ENCODE measurements at places on chromosomes 7 and 10.

- DNase-seq, result no peak
Observed at GRCh38 chr7:24025094-24025493, 258.9 kb upstream of the NPY start.

DNA sequence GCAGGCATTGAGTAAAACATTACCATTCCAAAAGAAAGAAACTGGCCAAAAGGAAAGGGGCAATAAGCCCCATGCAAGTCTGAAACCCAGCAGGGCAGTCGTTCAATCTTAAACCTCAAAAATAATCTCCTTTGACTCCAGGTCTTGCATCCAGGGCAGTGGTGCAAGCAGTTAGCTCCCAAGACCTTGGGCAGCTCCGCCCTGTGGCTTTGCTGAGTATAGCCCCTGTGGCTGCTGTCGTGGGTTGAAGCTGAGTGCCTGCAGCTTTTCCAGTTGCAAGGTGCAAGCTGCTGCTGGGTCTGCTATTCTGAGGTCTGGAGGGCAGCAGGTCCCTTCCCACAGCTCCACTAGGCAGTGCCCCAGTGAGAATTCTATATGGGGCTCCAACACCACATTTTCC, 580.1 kb upstream of the AUTS2 start:
- no peak for DNase-seq

DNA sequence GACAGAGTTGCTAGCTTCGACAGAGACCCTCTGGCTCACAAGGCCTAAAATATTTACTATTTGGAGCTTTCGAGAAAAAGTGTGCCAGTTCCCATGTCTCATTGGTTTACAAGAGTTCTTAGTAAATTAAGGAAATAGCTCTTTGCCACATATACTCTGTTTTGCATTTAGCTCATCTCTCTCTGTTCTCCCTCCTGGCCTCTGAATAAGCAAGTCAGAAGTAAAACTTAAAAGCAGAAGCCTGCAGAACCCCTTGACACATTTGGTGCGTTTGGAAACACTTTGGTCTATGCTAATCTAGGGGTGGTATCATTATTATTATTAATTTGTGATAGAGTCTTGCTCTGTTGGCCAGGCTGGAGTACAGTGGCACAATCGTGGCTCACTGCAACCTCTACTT, 6.4 kb downstream of the CARD11 start:
- DNase-seq, result no peak

- no peak for DNase-seq
Observed at GRCh38 chr7:83096065-83096580, 66.6 kb downstream of the PCLO start.

- peak; percentile 36 for DNase-seq
Observed at GRCh38 chr7:140230516-140230860, 53.7 kb upstream of the KDM7A start.

GRCh38 chr10:5629303-5630111, 36.9 kb downstream of the ASB13 start:
- DNase-seq, result peak; percentile 80

- DNase-seq, result peak; percentile 15
Observed at GRCh38 chr7:112414855-112415490, 35.3 kb upstream of the IFRD1 start.

DNA sequence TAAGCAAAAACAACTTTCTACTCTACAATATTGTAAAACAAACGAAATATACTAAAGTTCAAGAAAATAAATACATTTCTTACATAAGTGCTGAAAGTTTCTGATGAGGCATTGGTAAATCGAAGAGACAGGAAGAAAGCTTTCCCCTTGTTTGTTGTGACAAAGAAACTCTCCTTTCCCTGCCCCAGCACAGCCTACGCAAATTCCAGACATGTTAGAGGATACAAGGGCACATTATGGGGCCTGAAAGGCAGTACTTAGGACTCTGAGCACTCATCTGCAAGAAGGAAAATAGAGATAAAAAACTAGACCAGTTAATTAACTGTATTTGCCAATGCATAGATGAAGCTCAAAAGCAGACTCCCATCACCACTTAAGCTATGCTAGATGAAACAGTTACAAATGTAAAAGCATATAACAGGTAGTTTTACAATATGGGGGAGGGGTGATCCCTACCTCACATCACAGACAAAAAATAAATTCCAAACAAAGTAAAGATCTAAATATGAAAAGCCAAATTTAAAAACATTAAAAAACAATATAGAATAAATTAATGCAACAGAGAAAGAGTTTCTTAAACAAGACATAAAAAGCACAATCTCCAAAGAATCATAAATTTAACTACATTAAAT, 21.8 kb downstream of the ARHGAP19 start:
- DNase-seq, result no peak

DNA sequence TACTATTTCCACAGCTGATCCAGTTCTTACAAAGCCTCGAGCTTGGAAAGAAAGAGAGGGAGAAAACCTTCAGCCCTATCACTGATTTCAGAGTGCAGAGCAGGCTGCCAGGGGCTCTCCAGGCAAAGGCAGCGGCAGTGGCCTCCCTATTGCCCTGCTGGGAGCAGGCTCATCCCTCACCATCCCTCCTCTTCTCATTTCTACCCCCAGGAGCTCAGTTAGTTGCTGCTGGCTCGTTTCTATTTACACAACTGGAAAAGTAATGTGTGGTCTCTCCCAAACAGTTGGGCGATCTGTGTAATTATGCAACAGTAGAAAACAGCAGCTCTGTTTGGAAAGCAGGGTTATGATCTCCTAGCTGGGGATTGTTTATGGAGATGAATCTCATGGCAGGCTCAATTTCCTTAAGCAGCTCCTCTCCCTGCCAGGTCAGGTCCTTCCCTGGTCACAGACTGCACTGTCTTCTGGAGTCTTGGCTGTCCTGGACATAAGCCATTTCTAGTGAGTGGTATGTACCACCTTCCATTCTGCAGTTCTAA, 28.7 kb upstream of the TNS3 start:
- no peak for DNase-seq
